SW 1271 (cell line): ENCODE measurements at places on chromosomes 5 and 9.
A peak's percentile ranks its signal among the peaks of the same experiment; 100 is the strongest.

DNA sequence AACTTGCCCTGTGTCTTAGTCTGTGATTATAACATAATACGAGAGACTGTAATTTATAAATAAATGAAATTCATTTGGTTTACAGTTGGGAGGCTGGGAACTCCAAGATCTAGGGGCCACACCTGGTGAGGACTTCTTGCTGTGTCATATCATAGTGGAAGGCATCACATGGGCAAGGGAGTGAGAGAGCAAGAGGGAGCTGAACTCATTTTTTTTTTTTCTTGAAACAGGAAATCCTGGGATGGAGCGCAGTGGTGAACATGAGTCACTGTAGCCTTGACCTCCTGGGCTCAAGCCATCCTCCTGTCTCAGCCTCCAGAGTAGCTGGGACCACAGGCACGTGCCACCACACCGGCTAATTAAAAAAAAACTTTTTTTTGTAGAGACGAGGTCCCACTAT, 7.2 kb downstream of the MLANA start:
- DNase-seq: no peak

DNA sequence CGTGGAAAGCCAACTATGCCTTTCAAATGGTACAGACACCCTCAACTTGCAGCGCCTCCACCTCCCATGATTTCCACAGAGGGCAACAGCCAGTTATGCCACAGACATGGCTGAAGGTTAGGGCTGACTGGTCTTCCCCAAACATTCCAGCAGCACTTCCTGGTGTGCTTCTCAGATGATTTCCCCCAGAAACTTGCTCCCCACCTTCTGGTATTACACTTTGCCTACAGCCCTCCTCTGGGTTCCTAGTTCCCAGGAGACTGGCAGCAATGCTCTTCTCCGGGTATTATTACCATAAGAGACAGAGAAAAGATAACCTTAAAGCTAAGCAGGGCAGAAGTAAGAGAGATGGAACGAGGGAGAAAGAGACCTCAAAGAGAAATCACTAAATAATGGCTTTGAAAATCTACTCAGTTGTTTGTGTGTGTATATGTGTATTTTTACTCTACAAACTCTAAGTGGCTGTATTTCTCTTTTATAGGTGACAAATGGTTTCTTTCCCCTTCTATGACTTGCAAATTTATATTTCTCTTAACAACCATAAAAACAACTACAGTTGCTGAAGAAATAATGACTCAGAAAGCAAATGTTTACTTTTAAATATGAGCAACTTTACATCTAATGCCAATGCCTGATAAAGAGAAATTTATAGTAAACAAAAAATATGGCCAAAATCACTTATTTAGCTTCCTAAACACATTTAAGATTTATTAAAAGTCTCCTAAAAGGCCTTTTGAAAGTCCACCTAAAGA, 133.8 kb downstream of the PDE4D start:
- DNase-seq: no peak

DNA sequence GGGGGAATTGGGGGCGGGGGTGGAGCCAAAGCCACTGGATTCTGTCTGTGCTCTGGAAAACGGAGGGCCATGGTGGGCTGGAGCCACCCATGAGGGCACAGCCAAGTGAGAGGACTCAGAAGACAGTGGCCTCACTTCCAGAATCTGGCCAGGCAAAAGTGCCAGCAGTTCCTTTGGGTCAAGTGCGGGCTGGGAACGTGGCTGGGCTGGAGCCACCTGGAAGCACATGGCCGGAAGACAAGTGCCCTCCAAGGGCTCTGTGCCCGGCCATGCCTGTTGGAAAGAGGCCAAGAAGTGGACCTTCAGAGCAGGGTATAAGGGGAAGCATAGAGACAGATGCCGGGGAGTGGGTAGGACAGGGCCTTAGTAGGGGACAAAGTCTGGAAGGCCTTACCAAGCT, 11.7 kb upstream of the SH3PXD2B start:
- no peak for DNase-seq

- peak; percentile 27 for DNase-seq
Observed at GRCh38 chr5:59799668-59800346, 93.7 kb downstream of the PDE4D start.

GRCh38 chr9:124347968-124348358, 67.3 kb downstream of the PSMB7 start:
- no peak for DNase-seq

DNA sequence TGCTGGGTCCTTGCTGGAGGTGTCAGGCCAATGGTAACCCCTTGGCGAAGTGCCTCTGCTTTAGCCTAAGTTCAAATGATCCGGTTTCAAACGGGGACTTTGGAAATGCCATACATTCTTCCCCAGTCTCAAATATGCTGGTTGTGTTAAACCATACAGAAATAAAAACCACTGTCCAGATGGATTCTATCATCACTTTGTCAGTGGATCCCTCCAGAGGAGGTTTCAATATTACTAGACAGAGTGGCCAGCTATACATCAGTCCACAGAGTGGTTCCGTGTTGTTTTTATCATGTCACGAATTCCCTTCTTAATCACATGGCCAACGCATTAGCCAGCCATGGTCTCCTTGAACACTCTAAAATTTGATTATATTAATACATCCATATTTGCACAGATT, 7.3 kb upstream of the RANBP17 start:
- no peak for DNase-seq

- DNase-seq: no peak
Observed at GRCh38 chr5:176888016-176888864, 10.9 kb downstream of the HK3 start.

DNA sequence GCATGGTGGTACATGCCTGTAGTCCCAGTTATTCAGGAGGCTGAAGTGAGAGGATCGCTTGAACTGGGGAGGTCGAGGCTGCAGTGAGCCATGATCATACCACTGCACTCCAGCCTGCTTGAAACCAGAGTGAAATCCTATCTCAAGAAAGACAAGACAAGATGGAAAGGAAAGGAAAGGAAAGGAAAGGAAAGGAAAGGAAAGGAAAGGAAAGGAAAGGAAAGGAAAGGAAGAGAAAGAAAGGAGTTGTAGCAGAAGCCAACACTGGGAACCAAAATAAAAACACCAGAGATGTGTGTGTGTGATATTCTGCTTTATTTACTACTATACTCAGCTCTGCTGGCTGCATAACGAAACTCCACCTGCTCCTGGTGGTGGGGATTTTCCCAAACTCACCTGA, 115.3 kb downstream of the DRD1 start:
- no peak for DNase-seq

DNA sequence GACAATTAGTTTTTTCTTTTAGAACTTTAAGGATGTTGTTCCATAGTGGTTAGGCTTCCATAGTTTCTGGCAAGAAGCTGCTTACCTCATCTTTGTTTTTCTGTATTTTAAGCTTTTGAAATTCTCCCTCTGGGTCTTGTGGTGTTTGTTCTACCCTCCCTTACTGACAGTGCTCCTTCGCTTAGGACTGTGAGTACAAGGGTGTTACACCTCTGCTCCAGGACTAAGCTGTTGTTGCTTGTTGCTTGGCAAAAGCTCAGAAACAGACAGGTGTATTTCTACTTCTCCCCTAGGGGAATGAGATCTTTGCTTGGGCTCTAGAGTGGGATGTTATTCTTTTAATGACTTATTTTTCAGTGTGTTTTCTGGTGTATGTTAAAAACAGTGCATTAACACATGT, 225.2 kb downstream of the WDR70 start:
- DNase-seq: no peak

DNA sequence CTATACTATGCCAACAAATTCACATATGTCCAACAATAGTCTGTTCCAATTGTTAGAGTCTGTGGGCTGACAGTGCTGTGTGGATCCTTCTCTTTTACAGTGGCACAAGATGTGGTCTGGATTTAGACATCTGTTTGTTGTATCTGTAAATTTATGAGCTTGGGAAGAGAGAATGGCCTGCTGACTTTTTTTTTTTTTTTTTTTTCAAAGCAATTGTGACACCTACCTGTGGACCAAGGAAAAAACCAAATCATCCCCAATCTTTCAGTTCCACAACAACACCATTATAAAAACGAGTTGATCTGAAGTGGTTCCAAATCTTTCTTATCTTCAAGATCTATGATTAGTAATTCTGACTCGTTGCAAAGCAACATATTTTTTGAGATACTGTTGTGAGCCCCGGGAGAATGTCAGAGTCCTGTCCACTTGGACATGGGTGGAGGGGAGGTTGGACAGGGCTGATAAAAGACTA, 4.9 kb downstream of the IRX2 start:
- DNase-seq: no peak

DNA sequence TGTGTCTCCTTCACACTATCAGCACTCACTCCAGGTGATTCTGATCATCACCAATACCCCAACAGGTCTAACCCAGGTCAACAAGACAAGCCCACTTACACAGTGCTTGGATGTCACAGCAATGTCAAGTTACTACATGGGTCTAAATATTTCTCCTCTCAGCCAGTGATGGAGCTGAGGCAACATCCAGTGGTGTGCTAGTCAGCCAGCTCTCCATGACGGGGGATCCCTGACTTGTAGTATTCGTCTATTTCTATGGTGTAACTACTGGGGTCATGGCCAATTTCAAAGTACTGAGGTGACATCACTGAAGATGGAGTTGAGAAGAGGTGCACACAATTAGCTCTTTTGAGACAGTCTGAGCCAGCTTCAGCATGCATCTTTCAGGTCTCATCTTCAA, 31.1 kb downstream of the ADRB2 start:
- DNase-seq: no peak

GRCh38 chr9:98854266-98854665, 46.8 kb downstream of the GALNT12 start:
- no peak for DNase-seq

- DNase-seq: no peak
Observed at GRCh38 chr5:96856371-96856770, 19.9 kb upstream of the ERAP2 start.

- DNase-seq: no peak
Observed at GRCh38 chr9:74107692-74108091, 389.4 kb upstream of the RORB start.

DNA sequence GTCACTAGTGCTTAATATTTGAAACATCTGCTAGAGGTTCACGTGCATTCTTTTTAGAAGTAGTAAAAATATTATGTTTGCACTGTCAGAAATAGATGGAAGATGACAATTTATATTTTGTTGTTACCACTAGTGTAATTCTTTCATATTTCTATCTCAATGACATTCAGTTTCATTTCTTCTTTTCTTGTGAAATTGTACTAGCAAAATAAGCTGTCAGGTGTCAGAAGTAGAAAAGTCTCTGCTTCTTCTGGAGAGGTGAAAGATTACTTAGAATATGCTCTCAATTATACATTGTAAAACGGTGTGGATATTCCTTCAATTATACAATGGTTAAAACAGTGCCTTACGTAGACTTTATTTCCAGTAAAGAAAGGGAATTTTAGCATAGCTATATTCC, 395.4 kb downstream of the CSNK1G3 start:
- no peak for DNase-seq

GRCh38 chr9:120446671-120447070, 133.3 kb downstream of the CDK5RAP2 start:
- no peak for DNase-seq

DNA sequence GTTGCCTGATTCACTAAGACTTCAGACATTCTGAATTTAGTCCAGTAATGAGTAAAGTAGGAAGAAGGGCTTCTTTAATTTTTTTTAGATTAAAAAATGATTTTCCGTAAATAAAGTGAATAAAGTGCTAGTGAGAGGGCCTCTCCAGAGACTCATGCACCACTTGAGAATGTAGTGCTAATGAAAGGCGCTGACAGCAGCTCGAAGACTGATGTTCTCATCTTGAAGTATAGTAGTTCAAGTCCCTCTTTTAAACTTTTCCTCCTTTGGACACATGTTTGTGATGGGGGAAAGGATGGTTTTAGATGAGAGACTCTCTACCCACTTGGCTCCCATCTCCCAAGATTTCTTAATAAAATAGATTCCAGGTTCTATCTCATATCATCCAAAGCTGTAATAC, 48.5 kb downstream of the G3BP1 start:
- DNase-seq: no peak

- DNase-seq: no peak
Observed at GRCh38 chr5:1443171-1443570, 2.1 kb downstream of the SLC6A3 start.

GRCh38 chr9:38689678-38690077, 30.3 kb downstream of the FAM240B start:
- no peak for DNase-seq

DNA sequence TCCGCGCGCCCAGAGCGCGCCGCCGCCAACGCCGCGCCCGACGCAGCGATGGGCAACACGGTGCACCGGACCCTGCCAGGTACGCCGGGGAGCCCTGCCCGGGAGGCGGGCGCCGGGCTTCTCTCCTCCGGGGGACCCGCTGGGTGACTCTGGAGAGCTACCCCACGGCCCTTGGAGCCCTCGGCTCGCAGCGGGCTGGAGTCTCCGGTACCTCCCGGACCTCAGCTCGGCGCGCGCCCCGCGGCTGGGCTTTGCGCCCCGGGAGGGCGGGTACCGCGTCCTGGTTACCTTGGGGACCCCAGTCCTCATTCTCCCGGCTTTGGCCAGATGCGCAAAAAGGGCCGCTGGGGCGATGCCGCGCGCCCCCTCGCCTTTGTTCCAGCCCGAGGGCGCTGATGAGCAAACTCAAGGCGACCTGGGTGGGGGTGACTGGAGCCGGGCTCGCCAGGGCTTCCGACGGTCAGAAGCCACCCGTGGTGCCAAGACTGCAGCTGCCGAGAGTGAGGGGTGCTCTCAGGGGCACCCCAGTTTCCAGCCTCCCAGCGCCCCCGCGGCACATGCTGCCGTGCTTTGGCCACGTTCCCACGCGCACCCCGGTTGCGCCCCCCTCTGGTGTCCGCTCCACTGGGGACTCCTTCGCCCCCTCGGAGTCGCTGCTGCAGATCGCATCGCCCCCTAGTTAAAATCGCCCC, 442 bp downstream of the NEURL1B start:
- peak; percentile 15 for DNase-seq

- DNase-seq: no peak
Observed at GRCh38 chr9:105392531-105392930, 55.3 kb upstream of the FSD1L start.

- no peak for DNase-seq
Observed at GRCh38 chr9:2127486-2127885, 112.3 kb downstream of the SMARCA2 start.

DNA sequence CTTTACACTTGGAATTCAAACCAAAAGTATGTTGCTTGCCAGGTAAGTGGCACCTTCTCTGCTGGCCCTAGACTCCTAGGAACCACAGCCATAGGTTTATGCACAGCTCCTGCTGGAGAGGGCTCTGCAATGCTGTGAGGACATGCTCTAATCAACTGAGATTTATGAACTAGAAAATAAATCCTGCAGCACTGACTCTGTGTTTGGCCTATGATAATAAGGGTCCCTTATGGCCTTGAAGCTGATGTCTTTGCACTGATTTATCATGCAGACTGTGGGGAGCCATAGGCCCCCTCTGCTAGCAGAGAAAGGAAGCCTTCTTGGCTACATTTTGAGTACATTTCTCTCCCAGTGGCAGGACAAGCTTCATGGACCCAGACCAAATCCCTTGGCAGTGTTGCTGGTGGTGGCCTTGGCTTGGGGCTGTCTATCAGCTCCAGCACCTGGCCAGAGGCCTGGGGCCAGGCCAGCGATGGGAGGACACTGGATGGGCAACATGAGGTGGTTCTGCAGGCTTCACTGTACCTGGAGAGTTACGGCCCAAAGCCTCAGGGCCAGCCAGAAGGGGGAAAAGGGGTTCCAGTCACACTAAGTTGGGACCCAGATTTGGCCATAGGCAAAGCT, 178.0 kb downstream of the SEMA6A start:
- no peak for DNase-seq
